ENCODE measurements at places on chromosomes 16 and 17.

- no peak for DNase-seq
Measured at GRCh38 chr16:29315916-29316517, 90.5 kb downstream of the NPIPB11 start.

GRCh38 chr16:11637320-11637719, 30.9 kb upstream of the SNN start:
- no peak for DNase-seq

- no peak for DNase-seq
Measured at GRCh38 chr16:48492133-48492532, 106.9 kb upstream of the SIAH1 start.

GRCh38 chr17:4577386-4577993, 6.8 kb upstream of the SMTNL2 start:
- no peak for DNase-seq

DNA sequence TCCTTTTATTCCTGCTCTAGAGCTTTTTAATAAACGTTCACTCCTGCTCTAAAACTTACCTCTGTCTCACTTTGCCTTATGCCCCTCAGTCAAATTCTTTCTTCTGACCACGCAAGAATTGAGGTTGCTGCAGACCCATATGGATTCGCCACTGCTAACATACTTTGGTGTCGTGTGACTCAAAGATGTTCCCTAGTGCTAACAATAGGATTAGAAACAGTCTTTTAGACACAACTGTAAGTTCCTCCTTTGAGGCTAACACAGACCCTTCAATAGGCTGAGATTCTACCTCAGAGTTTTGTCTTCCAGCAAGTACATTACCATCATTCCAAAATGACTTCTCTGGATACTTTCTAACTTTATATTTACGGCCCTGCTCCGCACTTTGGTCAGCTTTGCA, 149.5 kb upstream of the COX10 start:
- DNase-seq, result no peak
